ENCODE measurements at places on chromosomes 5 and 9. TPM values are rescaled to one million over a fixed set of nuclear protein-coding genes. Genes with fewer than 3 reads are reported as not detected.

DNA sequence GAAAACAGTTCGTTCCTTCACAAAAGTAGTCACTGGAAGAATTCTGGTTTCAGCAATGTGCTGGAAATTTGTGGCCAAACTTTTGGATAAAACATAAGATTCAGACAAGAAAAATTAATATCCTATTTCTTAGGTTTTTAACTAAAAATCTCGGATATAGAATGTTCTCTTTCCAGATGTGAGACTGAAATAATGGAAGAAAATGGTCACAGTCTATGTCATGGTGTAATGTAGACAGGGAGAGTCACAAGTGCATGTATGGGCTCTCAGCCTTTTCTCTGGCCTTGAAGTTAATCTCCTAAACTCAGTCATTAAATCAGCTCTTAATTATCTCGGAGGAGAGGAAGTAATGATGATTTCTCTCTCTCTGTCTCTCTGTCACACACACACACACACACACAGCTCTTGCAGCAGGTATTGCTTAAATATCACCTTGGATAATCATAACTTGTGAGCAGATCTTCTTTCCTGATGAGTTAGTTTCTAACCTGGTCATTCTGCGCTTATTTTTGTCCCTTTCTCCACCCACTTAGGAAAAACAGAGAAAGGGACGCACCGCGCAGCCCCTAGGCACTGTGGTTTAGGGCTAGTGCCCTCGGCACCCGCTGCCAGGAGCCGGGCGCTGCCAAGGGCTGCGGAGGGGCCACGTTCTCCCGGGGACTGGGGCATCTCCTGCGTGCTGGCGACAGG lies 672 bp upstream of the ITGA2 start:
- DNase-seq: no peak

- no peak for DNase-seq
These were observed 309.6 kb downstream of the SLIT3 start for GRCh38 chr5:168991311-168991710.

NAIP gene
- total RNA-seq: 22.8 TPM

GRCh38 chr9:119788921-119789320 lies 419.7 kb upstream of the BRINP1 start:
- no peak for DNase-seq

DNA sequence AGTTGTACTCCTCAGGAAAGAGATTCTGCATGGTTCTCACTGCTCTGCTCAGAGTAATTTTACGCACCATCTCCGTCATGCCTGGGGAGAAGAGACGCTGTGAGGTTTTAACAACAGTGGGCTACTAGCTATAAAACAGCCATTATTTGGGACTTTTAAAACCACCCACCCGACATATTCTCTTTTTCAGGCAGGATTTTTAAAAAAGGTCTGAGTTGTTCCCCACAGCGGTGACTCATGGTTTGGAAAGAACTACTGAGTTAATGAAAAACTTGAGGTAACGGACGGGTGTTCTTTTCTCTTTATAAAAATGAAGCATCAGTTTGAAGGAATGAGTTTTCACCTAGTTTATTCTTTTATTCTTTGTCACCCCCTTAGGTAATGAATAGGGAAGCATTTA lies 61.3 kb downstream of the TTLL11 start:
- DNase-seq: no peak

WDR36 gene
- total RNA-seq: 27.5 TPM

FAXDC2 gene
- 35.4 TPM for total RNA-seq

GRCh38 chr9:83362341-83362995 lies 175.7 kb downstream of the FRMD3 start:
- no peak for DNase-seq

DNA sequence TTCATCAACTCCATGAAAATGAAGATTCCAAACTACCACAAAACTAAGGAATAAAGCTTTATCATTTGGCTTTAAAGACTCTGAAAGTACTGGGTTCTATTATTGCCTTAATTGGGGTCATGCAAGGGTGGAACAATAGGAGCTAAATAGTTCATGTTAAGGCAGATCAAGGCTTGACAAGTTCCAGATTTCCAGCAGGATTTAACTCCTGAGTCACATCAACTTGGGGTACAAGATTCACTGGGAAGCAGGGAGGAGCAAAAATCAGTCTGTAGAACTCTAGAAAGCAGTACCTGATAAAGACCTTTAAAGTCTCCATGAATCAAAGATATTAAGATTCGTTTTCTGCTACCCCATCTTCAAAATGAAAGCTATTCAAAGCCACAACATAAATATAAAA lies 41.9 kb upstream of the GLRX start:
- DNase-seq: no peak

DNA sequence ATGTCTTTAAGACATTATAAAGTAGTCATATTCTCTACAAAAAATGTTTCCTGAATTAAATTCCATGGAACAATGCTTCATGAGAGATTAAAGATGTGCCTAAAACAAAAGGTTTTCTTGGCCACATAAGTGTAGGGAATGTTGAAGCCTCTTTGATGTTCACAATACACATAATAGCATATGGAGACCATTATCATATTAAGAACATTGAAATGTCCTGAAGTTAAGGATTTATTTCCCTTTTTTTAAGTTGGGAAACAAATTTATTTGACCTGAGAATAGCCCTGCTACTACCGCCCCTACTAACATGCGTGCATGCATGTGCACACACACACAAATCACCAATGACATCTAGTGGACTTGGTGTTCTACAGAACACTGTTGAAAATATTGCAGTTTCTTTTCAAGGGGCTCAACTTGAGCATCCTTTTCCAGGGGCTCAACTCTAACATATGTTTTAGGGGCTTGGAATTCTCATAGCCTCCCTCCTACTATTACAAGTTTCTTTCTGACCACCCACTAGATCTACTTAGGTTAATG lies 124.9 kb upstream of the C6 start:
- no peak for DNase-seq

- DNase-seq: no peak
These were observed 36.6 kb downstream of the MELK start for GRCh38 chr9:36609306-36609705.

GRCh38 chr9:123645126-123645525 lies 284.8 kb downstream of the DENND1A start:
- no peak for DNase-seq

- DNase-seq: no peak
These were observed 30.0 kb downstream of the ARHGEF37 start for GRCh38 chr5:149611326-149611725.

- no peak for DNase-seq
These were observed 5.3 kb upstream of the ZNF367 start for GRCh38 chr9:96423322-96423984.

PCDHB10 gene
- total RNA-seq: 3.2 TPM

DNA sequence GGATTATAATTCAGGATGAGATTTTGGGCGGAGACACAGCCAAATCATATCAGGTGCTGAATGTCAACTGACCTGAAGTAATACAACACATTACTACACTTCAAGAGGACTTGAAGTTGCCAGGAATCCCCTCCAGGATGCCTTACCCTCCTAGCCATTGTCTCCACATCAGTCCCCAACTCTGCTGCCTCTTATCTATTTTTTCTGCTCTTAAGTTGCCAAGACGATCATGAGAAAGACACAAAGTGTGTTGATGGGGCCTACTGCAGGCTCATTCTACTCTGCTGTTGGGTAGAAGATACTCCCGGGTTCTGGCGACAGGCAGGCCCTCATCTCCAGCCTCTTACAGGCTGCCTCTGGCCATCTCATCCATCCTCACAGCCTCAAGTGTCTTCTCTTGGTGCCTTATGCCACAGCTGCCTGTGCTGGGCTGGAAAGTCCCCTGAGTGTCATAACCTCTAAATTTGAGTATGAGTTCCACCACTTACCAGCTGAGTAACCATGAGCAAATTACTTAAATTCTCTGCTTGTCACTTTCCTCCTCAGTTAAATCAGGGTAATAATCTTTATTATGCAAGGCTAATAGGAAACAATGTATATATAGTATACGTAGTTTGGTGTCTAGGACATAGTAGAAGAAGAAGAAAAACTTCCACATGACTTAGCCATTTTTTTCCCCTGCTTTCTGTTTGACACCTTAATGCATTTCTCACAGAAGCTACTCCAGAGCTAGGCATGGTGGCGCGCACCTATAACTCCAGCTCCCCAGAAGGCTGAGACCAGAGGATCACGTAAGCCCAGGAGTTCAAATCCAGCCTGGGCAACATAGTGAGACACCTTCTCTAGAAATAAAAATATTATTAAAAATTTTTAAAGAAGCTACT lies 73.0 kb upstream of the SNX2 start:
- DNase-seq: no peak

- DNase-seq: no peak
These were observed 34.6 kb upstream of the CCL21 start for GRCh38 chr9:34744295-34745221.

DNA sequence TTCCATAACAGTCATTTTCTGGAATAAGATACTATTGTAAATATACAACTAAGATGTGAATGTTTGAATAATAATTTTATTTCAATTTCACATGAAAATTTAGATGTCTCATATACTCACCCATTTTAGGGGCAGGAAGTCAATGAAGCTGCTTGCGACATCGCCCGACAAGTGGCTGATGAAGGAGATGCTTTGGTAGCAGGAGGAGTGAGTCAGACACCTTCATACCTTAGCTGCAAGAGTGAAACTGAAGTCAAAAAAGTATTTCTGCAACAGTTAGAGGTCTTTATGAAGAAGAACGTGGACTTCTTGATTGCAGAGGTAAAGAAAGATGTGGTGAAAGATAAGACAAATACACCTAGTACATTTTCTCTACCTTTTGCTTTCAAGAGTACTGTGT lies 8.6 kb downstream of the BHMT start:
- DNase-seq: no peak

All from vagina (tissue), 2 donors.